ENCODE measurements at places on chromosomes 3 and 15.

DNA sequence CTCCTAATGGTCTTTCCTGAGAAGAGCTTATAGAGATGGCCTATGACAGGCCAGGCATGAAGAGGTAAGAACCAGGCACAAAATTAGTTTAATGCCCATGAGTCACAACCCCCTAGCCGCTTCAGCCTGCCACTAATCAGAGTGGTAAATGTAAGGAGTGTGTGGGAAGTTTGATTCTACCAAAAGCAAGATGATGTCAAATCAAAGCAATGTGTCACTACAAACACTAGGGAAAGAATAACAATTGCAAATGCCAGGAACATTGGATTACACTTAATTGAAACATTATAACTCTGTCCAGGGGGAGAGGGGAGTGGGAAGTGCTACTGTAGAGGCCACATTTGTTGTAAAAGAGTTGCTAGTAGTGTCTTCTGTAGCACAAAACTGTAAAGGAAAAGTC, 596.6 kb upstream of the AGTR1 start:
- no peak for DNase-seq

DNA sequence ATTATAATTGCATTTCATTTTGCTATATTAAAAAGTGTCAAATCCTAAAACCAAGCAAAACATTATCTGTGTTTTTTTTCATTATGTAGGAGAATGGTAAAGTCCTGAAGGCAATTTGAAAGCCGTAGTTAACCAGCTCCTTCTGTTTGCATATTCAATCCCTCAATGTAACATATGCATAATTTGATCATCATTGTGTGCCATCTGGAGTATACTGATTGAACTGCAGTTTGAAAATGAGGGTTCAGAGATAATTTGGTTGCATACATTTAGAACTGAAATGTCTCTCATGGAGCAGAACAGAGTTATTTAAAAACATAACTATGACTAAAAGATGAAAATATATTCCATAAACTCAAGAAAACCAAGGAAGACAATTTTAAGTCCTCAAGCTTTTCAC, 518.6 kb downstream of the GBE1 start:
- no peak for DNase-seq

- DNase-seq, result no peak
Measured at GRCh38 chr15:65869954-65870871, 922 bp downstream of the RAB11A start.

- no peak for DNase-seq
Measured at GRCh38 chr3:59142556-59142955, 92.7 kb upstream of the CFAP20DC start.

DNA sequence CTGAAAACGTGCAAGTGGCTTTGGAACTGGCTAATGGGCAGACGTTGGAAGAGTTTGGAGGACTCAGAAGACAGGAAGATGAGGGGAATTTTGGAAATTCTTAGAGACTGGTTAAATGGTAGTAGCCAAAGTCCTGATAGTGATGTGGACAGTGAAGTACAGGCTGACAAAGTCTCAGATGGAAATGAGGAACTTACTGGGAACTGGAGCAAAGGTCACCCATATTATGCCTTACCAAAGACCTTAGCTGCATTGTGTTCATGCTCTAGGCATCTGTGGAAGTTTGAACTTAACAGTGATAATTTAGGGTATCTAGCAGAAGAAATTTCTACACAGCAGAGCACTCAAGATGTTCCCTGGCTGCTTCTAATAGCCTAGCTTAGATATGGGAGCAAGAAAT, 28.6 kb upstream of the SERPINI2 start:
- DNase-seq, result no peak

DNA sequence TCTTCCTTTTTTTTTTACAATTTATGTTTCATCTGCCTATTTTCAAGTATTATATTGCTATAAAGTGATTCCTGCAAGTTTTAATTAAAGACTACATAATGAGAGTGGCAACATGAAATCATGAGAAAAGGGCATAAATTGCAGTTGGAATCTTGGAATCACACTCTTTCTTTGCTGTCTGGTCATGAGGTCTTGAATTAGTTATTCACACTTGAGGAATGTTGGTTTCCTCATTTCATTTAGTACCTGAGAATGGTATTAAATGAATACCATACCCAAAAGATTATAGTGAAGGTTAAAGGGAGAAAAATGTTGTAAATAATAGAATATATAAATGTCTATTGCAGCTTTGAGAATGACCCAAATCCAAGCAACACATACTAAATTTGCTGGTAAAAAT, 25.8 kb upstream of the CNTN3 start:
- no peak for DNase-seq

DNA sequence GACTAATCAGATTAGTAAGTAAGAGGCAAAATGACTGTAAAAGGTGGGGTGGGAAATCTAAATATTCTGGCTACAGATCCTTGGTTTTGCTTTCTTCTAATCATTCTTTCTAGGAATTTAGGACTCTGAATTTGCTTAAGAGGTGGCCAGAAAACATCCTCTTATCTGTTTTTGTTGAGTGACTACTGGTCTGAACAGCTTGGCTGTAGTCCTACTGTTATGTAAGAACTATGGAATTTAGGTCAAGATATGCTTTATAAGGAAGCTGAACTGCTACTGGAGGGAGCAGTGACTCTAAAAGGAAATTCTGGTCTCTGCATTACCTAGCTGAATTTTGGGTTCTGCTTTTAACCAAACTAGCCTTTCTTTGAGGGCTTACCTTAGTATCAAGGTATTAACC, 33.5 kb upstream of the CSPG5 start:
- DNase-seq, result no peak

- DNase-seq, result no peak
Measured at GRCh38 chr3:30241721-30242120, 364.7 kb upstream of the TGFBR2 start.

DNA sequence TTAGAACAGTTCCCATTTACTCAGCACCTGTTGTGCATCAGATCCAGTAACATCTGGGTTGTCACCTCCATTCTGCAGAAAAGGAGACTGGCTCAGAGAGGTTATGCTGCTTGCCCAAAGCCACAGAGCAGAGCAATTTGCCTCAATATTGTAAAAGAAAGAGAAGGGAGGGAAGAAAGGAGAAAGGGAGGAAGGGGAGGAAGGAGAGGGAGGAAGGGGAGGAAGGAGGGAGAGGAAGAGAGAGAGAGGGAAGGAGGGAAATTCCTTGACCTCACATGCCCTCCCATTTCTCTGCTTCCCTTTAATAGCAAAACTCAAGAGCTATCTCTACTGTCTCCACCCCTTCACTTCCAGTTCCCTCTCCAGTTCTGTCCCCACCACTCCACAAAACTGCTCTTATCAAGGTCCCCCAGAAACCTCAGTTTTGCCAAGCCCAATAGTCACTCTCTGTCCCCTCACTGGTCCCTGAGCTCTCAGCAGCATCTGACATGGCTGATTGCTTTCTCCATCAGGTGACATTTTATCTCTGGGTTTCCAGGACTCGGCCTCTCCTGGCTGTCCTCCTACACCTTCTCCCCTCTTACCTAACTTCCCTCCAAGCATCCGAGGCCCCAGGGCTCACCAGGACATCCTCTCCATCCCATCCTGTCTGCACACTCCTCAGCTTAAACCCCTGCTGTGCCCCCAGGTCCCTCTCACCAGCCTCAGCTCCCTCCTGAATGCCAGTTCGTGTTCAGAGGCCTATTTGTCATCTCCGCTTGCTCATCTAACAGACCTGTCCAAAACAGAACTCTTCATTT, 104.7 kb upstream of the LINGO1 start:
- no peak for DNase-seq

DNA sequence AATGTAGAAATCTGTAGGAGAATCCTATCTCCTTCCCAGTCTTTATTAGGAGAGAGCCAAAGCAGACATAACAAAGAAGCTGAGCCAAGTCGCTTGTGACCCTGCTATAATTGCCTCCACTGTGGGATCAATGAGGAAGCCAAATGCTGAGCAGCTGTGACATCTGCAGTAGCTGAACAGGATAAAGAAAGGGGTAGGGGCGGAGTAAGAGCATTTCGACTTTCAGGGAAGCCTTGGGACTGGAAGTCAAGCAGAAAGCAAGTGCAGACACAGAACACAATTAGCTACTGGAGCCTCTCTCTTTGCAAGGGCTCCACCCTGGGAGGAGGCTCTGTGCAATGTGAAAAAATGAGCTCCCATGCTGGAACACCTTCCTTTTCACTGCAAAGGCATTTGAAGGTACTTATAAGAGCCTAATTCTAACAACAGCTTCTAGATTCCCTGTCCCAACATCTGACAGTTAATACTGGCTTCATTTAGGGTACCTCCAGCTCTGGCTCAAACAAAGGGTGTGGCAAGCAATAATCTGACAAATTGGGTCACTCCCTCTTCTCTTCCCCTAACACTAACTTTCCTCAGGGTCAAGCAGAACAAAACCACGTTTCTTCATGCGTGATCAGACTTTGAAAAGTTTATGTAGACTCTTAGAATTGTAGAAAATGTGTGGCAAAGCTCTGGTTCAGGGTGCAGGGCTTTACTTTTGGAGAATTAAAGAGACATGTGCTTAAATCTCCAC, 166.4 kb downstream of the CADPS start:
- DNase-seq, result no peak

DNA sequence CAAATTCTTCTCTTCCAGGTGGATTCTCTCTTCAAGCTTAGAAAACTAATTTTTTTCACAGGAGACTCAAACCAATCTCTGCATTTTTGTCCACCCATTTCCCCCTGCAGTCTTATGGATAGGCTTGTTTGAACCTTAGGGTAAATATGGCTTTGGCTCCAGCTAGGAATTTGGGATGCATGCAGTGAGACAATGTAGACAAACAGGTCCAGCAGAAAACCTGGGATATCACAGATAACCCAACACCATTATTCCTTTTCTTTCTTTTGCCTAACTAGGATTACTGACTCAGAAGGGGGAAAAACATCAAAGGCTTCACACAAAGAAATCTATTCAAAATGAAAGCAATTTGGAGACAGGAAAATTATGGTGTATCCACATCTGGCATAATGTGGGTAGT, 11.2 kb upstream of the SEMA5B start:
- DNase-seq, result no peak

DNA sequence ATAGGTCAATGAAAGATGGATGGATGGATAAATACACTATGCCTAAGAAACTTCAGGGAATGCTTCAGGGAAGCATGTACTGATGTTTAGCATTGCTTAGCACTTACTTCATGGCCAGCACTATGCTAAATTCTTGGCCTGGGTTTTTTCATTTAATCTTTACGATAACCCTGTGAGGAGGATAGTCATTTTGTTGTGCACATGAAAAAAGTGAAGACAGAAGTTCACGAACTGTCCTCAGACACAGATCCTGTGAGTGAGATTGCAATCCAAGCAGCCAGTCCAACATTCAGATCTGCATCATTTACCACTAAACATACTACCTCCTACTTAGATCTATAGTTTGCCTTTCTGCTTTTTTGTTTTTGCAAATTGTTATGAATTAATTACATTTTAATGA, 510.8 kb upstream of the AGTR1 start:
- no peak for DNase-seq

GRCh38 chr3:3305084-3305483, 125.6 kb upstream of the CRBN start:
- DNase-seq, result no peak

DNA sequence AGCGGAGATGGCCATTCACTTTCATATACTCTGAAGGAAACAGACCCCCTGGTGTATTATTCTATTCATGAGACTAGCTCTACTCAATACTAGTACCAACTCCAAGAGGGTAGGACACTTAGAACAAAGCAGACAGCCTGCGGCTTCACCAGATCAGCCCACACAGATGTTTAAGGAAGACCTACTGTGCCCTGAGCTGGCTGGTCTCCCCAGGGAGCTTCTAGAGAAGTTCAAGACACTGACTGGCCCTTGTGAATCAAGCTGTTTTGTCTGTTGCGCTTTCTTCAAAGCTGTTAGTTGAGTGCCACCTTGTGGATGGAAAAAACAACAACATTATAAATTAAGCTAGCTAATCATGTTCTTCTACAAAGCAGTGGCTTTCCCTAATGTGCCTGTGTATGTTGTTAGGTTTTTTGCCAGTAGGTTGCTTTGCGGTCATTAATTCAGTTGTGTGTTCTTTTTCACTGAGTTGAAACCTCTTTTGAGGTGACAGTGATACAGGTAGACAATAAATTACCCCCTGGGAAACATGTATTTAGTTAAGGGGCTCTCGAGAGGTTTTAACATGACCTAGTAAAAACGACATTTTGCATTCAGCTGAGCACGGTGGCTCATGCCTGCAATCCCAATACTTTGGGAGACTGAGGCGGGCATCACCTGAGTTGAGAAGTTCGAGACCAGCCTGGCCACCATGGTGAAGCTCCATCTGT, 64.2 kb upstream of the MYZAP start:
- peak; percentile 10 for DNase-seq

DNA sequence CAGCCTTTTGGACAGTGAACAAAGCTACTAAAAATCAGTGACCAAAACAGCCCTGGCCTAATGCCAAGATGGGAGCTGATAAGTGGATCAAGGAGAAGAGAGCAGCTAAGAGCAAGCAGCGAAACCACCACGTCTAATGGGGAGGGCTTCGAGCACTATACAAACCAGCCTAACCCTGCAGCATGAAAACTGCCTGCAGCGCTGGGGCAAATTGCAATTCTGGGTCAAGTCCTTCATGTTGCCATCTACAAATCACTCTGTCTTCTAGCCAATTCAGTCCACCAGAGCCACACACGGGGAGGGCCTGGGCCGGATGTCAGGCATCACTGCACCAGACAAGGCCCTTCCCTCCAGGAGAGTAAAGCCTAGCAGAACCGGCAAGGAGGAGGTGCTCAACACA, 30.5 kb upstream of the SPATA12 start:
- peak; percentile 51 for DNase-seq

DNA sequence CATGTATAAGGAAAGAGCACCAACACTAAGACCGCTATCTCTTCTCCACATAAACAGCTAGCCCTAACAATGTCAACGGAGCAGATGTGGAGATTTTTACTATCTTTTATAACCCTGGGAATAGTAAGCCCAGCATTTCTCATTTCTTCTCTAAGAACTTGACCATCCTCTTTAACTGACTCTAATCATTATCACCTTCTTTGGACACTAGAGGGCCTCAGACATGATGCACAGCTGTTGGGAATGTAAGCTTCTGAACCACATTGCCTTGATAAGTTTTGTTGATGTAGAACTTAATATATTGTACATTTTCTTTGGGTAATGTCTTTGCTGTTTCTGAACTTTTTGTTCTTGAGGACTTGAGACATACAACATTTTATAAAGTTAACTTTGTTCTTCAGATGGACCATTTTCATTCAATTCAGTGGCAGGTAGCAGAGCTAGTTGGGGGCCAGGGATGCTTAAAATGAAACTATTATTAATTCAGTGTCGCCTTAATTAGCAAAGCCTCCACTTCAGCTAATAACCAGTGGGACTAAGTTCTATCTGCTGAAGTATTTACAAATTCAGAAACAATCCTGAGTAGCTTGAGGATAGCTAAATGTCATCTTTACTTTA, 9.6 kb upstream of the TAGLN3 start:
- DNase-seq, result no peak

GRCh38 chr3:42148982-42149432, 57.9 kb downstream of the TRAK1 start:
- no peak for DNase-seq

DNA sequence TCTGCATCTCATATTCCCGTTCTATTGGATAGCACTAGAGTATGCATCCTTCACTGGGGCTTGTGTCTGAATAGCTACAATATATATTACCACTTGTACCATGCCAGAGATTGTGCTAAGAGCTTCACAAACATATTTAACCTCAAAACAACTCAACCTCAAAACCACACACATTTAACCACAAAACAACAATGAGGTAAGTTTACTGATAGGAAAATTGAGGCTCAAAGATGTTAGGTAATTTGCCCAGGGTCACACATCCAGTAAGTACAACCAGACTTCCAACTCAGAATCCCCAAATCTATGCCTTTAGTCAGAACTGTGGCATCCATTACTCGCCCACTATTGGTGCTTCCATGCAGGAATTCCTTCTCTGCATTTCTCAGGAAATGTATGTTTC, 220.0 kb downstream of the FAM43A start:
- no peak for DNase-seq

Data from NCI-H187 (cell line).